Non-pigmented ciliary epithelial cell (primary cell): ENCODE measurements at places on chromosomes 2 and 18.

DNA sequence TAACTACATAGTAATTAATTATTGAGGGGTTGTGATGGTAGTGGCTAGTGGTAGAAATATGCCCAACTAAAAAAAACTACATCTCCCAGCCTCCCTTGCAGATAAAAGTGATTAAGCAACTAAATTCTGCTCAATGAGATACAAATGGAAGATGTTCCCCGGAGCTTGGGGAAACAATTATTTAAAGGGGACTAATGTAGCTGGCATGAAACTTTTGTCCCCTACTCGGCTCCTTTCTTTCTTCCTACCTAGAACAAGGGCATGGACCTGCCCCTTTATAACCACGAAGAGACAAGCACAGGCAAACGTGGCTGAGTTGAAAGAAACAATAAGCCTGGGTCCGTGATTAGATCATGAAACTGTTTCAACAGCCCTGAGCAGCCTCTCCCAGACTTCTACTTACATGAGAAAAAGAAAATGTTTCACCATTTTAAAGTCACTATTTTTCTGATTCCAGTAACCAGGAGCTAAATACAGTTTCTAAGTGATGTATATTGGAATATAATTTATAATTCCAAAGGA, 236.9 kb downstream of the SCG2 start:
- DNase-seq: no peak

- no peak for DNase-seq
Observed at GRCh38 chr2:495745-496275, 181.4 kb downstream of the TMEM18 start.

- DNase-seq: no peak
Observed at GRCh38 chr2:46177461-46178089, 119.6 kb upstream of the EPAS1 start.

DNA sequence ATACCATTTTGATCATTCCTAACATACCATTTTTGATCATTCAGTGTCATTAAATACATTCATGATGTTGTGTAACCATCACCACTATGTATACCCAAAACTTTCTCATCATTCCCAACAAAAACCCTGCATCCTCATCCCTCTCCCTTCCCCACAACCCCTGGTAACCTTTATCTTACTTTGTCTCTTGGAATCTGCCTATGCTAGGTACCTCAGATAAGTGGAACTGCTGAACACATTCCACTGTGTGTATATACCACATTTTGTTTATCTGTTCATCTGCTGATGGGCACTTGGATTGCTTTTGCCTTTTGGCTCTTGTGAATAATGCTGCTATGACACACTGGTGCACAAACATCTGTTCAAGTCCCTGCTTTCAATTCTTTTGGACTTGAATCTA, 83.8 kb upstream of the TFCP2L1 start:
- no peak for DNase-seq
